Mesenchymal stem cell (in vitro differentiated cells and primary cell): ENCODE measurements at places on chromosomes 1 and 21.
A peak's percentile ranks its signal among the peaks of the same experiment; 100 is the strongest.

- no peak for DNase-seq
Observed at GRCh38 chr1:37156646-37157045, 122.3 kb upstream of the GRIK3 start.

DNA sequence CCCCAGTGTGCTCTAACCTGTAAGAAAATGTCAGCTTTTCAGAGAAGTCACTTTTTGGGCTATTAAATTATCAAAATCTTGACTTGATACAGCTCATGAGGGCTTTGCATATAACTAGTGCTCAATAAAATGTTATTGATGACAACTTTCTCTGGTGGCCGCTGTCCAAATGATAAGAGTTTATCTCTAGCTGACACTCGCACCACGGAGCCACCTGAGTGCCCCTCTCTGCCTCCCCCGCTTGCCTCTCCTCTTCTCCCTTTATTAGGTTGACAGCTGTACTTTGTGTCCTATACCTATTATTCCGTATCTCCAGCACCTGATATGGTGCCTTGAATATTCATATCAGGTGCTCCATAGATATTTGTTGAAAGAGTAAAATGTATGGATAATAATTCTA is 82.8 kb downstream of the PHTF1 start:
- no peak for DNase-seq

DNA sequence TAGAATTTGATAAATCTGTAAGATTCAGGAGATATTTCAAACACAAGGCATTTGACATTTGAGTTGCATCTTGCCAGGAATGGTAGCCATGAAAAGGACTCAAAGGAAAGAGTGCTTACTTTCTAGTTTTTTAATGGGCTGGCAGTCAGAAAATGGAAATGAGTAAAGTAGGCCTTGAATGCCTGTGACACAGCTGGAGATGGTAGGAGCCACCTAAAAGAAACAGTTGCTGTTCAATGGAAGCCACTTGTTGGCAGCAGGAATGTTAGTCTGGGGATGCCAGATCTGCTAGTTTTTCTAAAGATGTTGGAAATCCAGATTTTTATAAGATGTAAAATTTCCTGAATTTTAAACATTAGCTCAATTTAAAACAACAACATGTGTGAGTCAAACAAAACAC is 43.6 kb downstream of the CACHD1 start:
- no peak for DNase-seq

DNA sequence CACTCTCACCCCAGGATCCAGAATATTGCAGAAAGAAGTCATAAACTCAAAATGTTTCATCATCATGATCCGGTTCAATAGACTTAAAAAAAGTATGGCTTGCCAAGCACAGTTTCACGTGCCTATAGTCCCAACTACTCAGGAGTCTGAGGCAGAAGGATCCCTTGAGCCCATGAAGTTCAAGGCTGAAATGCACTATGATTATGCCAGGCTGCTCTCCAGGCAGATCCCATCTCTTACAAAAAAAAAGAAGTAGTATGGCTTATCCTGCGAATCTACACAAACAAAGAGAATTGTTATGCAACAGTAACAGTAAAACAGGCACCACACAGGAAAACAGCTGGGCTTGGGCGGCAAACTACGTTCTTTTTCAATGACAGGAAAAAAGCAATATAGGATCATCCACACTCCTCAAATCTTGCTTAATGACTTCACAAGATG is 76.2 kb downstream of the EIF4G3 start:
- peak; percentile 78 for DNase-seq

DNA sequence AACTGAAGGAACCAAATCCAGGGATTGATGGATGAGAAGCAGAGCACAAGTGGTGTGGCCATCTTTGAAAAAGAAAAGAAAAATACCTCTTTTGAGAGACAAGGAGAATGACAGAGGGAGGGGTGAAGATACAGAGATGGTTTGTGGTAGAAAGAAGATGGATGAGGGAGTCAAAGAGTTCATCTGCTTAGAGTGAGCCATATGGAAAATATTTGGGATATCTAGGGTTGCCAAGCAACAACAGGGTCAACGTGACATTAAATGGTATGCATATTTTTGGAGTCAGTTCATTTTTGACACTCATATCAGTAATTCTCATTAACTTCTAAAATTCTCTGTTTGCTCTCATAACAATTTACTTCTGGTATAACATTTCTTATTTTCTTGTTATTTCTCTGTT is 50.7 kb downstream of the MACF1 start:
- no peak for DNase-seq

GRCh38 chr1:223068900-223069665 is 74.0 kb downstream of the TLR5 start:
- no peak for DNase-seq
